ENCODE measurements at places on chromosomes 7 and 10. TPM values are rescaled to one million over a fixed set of nuclear protein-coding genes. Genes with fewer than 3 reads are reported as not detected.

DNA sequence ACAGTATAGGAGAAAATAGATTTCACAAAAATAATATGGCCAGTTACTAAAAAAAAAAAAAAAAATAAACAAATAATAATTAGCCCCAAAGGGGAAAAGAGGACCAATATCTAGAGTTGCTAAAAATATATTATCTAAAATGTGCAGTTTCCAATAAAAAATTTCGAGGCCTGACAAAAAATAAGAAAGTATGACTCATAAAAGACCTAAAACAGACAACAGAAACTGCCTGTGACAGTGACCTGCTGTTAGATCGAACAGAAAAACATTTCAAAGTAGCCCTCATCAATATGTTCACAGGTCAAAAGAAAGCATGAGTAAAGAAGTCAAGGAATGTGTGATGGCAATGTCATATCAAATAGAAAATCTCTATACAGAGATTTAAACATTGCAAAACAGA lies 11.8 kb upstream of the TSPAN12 start:
- DNase-seq, result no peak

Gene SKIDA1
- total RNA-seq, result 0.24 TPM

GRCh38 chr10:128087146-128087883 lies 38.9 kb downstream of the MKI67 start:
- DNase-seq, result no peak

Gene CPXM2
- total RNA-seq, result not detected

Gene IL15RA
- 33.5 TPM for total RNA-seq

DNA sequence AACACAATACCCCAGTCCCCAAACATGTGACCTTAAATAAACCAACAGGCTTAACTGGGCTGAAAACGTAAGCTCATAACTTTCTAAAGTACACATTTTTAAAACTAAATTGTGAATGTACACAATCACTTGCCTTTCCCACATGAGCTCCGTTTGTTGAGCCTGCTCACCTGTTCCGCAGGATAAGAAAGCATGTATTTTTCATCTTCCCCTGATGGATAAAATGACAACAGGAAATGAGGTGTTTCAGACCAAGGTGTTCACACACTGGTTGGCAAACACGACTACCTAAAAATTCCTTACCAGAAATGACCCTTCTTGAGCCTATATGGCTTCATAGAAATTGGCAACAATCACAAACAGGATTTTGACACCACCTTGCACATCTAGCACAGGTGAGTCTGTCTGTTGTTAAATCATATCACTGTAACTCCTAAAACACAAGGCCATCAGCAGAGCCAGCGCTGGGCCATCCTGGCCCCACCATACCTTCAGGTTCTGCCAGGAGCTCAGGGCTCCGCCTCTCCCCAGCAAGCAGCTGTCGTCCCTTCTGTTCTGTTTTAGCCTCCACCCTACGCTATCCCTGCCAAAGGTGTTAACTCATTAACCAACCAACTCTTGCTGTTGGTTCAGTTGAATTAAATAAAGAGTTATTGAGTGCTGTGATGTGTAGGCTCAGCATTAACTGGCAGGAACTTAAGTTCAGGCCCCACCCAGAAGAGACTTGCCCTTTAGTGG lies 73.6 kb upstream of the RNF32 start:
- DNase-seq, result no peak

DNA sequence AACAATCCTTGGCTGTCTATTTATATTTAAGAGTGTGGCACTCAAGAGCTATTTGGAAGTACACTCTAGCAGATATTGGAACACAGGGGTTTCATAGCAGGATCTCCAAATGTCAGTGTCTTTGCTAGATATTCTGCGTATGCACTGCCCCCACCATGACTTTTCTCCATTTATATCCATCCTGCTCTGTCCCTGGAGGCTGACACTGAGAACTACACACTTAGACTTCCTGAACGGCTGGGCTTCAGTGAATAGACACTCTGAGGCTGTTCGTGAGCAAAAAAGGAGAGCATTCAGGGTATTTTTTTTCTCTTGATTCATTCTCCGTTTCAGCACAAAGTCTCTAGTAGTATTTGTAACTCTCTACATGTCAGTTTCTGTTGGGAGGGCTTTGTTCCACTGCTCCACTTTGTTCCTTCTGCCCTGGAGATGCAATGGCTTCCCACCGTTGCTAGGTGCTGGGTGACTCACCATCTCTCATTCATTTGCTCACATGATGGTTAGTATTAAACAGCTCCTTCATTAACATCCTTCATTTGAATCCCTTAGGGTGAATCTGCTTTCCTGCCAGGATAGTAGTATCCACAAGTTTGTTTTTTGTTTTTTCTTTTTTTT lies 155.9 kb upstream of the SLC13A1 start:
- DNase-seq, result no peak

DNA sequence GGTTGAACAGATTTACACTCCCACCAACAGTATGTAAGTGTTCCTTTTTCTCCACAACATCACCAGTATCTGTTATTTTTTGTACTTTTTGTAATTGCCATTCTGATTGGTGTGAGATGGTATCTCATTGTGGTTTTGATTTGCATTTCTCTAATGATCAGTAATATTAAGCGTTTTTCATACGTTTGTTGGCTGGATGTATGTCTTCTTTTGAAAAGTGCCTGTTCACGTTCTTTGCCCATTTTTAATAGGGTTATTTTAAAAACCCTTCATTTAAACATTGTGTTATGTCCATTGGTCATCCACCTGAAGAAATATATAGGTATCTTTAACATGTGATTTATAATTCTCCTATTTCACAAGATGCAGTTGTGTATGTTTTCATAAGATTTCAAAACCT lies 291.3 kb downstream of the SEMA3D start:
- DNase-seq, result no peak
